ENCODE measurements at places on chromosomes 1 and 21.

DNA sequence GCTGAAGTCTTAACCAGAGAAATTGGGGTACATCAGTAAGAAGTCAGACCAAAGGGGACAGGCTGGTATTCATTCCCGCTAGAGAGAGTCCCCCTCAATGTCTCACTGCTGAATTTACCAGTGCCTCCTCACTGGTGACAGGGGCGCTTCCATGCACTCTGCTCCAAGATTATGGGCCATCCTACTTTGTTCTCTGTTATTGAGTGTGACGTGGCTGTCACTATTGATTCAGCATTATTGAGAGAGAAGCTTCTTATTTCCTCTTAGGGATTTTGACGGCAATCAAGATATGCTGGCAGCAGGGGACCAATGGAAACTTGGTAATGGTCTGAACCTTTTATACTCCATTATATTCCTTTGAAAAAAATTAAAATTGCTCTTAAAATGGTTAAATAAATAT is 118.6 kb downstream of the SYF2 start:
- DNase-seq = no peak

- no peak for DNase-seq
These were observed 13.8 kb upstream of the EYA3 start for GRCh38 chr1:28102189-28102588.

- DNase-seq = no peak
These were observed 111.4 kb downstream of the CSMD2 start for GRCh38 chr1:34053660-34054059.

- DNase-seq = peak; percentile 14
These were observed 301.1 kb upstream of the NRIP1 start for GRCh38 chr21:15365751-15366392.

GRCh38 chr1:234469376-234469775 is 9.6 kb downstream of the TARBP1 start:
- DNase-seq = no peak

DNA sequence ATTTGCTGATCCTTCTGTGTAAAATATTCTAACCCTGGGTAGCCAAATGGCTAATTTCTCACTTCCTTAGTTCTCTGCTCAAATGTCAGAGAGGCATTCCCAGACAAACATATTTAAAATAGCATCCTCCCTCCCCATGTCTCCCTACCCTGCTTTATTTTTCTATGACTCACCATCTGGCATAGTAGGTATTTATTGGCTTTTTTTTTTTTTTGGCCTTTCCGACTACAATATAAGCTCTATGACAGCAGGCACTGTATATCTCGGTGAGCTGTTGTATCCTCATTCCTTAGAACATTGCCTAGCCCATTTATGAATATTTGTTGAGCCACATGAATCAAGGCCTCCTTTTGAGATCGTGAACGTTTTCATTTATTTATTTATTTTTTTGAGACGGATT is 1.5 kb upstream of the NEK7 start:
- no peak for DNase-seq

DNA sequence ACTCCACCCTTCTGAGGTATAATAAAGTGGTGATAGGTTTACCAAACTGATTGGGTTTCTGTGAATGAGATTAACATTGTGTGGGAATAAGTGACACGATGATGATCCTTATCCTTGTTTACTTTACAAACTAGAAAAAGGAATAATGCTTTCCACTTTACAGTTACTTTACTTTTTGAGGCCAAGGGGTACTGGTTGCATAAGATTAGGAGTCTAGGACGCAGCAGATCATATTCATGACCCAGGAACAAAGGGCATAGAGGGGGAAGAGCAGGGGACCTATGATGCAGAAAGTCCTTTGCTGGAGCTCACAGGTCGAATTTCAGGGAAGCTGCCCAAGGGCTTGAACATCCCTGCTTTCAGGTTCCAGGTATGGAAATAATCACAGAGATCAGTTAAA is 20.4 kb downstream of the FGGY start:
- no peak for DNase-seq

DNA sequence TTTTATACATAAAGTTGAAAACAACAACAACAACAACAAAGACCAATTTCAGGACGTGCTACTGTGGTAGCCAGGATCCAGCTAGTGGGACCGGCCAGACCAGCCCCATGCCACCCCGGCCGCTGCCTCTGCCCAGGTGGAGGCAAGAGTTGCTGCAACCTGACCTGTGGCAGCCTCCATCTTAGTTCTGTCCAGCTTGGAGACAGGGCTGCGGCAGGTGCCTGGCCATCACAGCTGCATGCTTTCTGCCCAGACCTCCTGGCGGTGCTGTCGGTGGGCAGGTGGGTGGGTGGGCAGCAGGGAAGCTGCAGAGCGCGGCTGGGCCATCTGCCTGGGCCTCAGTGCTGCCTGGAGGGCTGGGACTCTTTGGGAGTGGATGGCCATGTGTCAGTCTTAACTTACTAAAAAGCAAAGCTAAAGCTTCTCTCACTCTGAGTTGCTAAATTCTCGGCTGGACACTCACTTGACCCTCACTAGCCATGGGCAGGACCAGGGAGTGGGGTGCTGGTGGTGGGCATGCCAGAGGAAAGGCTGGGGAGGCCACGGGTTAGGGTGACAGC is 38.6 kb downstream of the KIAA1614 start:
- DNase-seq = no peak

DNA sequence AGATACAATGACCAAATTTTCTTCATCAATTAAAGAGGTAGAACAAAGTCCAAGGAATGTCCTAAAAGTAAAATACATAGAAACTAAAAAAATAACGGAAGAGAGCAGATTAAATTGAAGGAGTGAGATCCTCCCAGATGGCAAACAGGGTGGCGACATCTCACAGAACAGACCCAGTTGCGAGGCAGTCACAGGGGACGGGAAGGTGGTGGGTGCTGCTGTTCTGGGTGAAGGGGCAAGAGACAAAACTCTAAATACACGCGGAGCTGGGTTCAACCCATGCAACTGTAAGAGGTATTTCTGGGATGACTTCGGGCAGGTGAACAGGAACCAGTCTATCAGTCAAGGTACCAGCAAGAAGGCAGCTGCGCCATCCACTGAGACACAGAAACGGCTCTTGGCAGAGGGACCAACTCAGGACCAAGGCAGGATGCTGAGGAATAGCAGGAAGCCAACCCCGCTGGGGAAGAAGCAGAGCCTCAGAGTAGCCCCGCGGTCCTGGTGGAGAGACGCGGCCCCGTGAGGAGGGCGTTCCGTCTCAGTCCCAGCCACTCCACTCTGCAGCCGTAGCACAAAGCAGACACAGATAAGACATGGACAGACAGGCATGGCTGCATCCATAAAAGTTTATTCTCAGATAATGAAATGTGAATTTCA is 32.2 kb downstream of the WDR4 start:
- DNase-seq = no peak

DNA sequence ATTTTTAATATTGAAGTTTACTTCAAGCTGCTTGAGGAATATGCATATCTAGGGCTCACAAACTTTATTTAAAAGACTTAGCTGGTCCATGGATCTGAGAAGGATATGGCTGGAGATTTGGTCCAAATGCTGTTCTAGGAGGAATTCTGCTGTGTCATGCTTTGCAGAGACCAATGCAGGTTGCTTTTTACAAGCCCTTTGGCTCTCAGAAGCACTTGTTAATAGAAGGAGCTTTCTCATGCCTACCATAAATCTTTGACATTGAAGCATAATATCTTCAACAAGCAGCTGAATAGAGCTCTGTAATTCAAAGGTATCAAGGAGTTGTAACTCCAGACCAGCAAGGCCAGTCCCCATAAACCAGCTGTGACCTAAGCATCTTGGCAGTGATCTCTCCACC is 299.1 kb downstream of the HHAT start:
- no peak for DNase-seq

All from ELF-1 (cell line).